ENCODE measurements at places on chromosomes 5 and 9. TPM values are rescaled to one million over a fixed set of nuclear protein-coding genes. Genes with fewer than 3 reads are reported as not detected.

RNF224 gene
- 0.41 TPM for total RNA-seq

GRCh38 chr5:111673891-111674626 lies 82.9 kb downstream of the NREP start:
- H3K36me3 ChIP-seq = no peaks in the 10 kb centered on the region
- H3K27me3 ChIP-seq = no peaks in the 10 kb centered on the region
- no peak overlapping the region for H3K27ac ChIP-seq
- peaks cover 19% of the 10 kb centered on the region for H3K4me1 ChIP-seq
- no peak for DNase-seq

GRCh38 chr5:148855249-148856008 lies 29.0 kb downstream of the ADRB2 start:
- H3K27me3 ChIP-seq = no peaks in the 10 kb centered on the region
- peaks cover 7% of the 10 kb centered on the region for H3K4me1 ChIP-seq
- DNase-seq = no peak
- no peaks in the 10 kb centered on the region for H3K36me3 ChIP-seq
- no peak overlapping the region for H3K27ac ChIP-seq

DNA sequence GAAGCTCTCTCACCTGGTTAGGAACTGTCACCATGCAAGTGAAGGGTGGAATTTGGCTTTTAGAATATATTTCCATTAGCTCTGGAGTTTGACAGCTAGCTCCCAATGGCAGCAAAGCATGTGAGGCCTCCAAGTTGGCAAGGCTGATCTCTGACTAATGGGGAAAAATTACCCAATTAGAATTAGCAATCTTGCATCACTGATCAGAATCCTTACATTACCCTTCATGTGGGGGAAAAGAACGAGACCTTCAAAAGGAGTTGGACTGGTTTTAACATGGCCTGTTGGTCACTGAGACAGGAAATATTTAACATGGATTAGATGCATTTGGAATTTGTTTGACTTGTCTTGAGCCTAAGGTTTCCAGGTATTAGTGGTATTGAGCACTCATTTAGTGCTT lies 192.3 kb upstream of the GDNF start:
- peaks cover 5% of the 10 kb centered on the region for H3K36me3 ChIP-seq
- H3K27me3 ChIP-seq = no peaks in the 10 kb centered on the region
- H3K27ac ChIP-seq = no peak overlapping the region
- peaks cover 18% of the 10 kb centered on the region for H3K4me1 ChIP-seq
- no peak overlapping the region for H3K4me3 ChIP-seq

- no peaks in the 10 kb centered on the region for H3K36me3 ChIP-seq
- H3K27me3 ChIP-seq = no peaks in the 10 kb centered on the region
- no peak overlapping the region for H3K27ac ChIP-seq
- no peak overlapping the region for H3K4me3 ChIP-seq
- H3K4me1 ChIP-seq = peaks cover 20% of the 10 kb centered on the region
Measured at GRCh38 chr5:175851727-175852126, 19.7 kb upstream of the CPLX2 start.

C9orf50 gene
- total RNA-seq = 0.11 TPM

QRFP gene
- not detected for total RNA-seq

IFNK gene
- total RNA-seq = not detected

IQGAP2 gene
- total RNA-seq = 64.4 TPM

DNA sequence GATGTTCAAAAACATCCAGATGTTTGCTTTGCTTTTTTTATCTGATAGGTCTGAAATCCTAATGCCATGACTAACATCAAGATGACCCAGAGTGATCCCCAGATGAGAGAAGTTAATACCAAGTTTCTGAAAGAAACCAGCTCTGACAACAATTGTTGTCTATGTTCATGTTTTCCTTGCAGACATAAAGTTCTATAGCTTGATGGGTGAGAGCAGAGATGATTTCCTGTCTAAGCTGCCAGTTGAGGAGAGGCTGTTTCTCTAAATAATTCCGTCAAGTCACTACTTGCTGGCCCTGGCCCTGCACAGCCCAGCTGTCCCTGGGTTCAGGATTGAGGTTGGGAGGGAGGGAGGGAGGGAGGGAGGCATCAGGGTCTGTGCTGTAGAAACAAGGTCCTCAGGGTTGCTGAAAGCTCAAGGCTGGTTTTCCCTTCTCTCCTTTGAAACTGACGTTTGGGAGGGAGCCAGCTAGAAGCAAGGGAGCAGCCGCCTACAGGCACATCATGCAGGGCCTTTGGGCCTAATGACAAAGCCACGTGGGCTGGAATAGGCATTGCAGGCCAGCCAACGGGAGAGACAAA lies 3.9 kb downstream of the SPARC start:
- H3K27ac ChIP-seq = peak overlapping the region; percentile 50
- H3K36me3 ChIP-seq = peaks cover 13% of the 10 kb centered on the region
- DNase-seq = no peak
- H3K4me3 ChIP-seq = no peak overlapping the region

GRCh38 chr9:70566066-70566465 lies 151.6 kb upstream of the KLF9 start:
- H3K4me3 ChIP-seq = no peak overlapping the region
- no peak overlapping the region for H3K27ac ChIP-seq
- H3K36me3 ChIP-seq = no peaks in the 10 kb centered on the region
- no peak for DNase-seq
- H3K27me3 ChIP-seq = peaks cover 4% of the 10 kb centered on the region

GRCh38 chr5:1005249-1005851 lies 3.3 kb upstream of the NKD2 start:
- peaks cover 17% of the 10 kb centered on the region for H3K4me1 ChIP-seq
- H3K4me3 ChIP-seq = peak overlapping the region; percentile 47
- no peaks in the 10 kb centered on the region for H3K36me3 ChIP-seq
- peak; percentile 19 for DNase-seq

GRCh38 chr9:95783426-95783975 lies 92.0 kb upstream of the ERCC6L2 start:
- H3K27me3 ChIP-seq = no peaks in the 10 kb centered on the region
- DNase-seq = no peak
- H3K36me3 ChIP-seq = no peaks in the 10 kb centered on the region
- no peak overlapping the region for H3K27ac ChIP-seq

- H3K27ac ChIP-seq = no peak overlapping the region
- H3K4me1 ChIP-seq = peaks cover 18% of the 10 kb centered on the region
- no peaks in the 10 kb centered on the region for H3K27me3 ChIP-seq
- no peak overlapping the region for H3K4me3 ChIP-seq
- no peak for DNase-seq
- H3K36me3 ChIP-seq = peaks cover 12% of the 10 kb centered on the region
Measured at GRCh38 chr5:94691291-94691690, 72.8 kb downstream of the SLF1 start.

DNA sequence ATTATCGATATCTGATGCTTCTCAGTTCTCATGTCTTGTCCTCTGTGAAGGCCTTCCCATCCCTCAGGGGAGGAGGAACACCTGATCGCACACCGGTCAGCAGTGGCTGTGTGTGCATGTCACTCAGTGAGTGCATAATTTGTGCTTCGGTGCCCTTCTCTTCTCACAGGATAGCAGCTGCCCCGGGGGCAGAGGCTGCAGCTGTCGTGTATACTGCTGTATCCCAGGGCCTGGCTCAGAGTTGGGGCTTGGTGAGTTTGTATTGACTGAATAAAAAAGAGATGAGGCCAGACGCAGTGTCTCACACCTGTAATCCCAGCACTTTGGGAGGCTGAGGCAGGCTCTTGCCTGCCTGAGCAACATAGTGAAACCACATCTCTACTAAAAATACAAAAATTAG lies 49.7 kb upstream of the NCS1 start:
- H3K27ac ChIP-seq = peak overlapping the region; percentile 53
- peaks cover 33% of the 10 kb centered on the region for H3K4me1 ChIP-seq
- H3K27me3 ChIP-seq = no peaks in the 10 kb centered on the region
- peaks cover 13% of the 10 kb centered on the region for H3K36me3 ChIP-seq

- DNase-seq = no peak
- peaks cover 9% of the 10 kb centered on the region for H3K36me3 ChIP-seq
- H3K27ac ChIP-seq = no peak overlapping the region
Measured at GRCh38 chr9:125600194-125600593, 106.8 kb downstream of the MAPKAP1 start.

- H3K36me3 ChIP-seq = peaks cover 37% of the 10 kb centered on the region
- DNase-seq = no peak
- no peaks in the 10 kb centered on the region for H3K27me3 ChIP-seq
- no peak overlapping the region for H3K27ac ChIP-seq
- H3K4me1 ChIP-seq = peaks cover 70% of the 10 kb centered on the region
- no peak overlapping the region for H3K4me3 ChIP-seq
Measured at GRCh38 chr5:16726538-16726946, 109.7 kb upstream of the RETREG1 start.

- no peak for DNase-seq
- H3K4me1 ChIP-seq = no peaks in the 10 kb centered on the region
Measured at GRCh38 chr5:96968614-96969013, 32.7 kb downstream of the LNPEP start.

DNA sequence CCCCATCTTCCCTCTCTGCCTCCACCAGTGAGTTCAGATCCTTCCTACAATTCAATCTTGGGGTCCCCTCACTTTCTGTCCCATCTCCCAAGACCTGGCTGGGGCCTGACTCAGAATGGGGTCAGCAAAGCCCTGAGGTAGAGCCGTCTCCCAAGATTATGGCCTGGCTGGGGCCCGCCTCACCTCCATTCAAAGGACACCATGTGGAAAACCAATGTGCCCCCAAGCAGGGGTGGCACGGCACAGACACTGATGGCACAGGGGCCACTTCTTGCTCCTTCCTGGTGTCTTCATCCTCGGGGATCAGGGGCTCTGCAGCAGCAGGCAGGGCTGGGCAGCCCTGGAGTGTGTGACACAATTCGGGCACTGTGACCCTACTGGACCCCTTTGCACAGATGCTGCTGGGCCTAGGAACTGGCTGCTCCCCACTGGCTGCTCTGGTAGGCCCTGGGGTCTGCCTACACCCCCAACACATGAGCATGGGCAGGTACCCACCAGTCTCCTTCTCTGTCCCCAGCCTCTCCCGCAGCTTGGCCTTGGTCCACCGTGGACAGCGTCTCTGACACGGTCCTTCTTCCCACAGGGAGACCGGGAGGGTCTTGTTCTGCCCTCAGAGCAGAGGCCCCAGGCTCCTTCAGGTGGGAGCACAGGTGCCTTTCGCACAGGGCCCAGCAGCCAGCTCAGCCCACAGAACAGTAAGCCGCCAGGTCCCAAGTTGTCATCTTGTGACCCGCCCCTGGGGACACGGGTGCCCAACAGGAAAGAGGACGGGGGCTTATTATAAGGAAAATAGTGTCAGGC lies 89.5 kb downstream of the ADAMTS2 start:
- DNase-seq = peak; percentile 4
- no peak overlapping the region for H3K27ac ChIP-seq
- H3K4me3 ChIP-seq = no peak overlapping the region
- H3K27me3 ChIP-seq = no peaks in the 10 kb centered on the region

DNA sequence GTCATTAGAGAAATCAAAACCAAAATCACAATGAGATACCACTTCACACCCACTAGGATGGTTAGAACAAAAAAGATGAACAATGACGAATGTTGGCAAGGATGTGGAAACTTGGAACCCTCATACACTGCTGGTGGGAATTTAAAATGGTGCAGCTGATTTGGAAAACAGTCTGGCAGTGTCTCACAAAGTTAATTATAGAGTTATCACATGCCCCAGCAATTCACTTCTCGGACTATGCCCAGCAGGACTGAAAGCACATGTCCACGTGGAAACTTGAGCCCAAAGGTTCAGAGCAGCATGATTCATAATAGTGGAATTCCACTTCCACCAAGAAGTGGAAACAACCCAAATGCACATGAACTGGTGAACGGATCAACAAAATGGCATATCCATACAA lies 85.0 kb upstream of the HRH2 start:
- no peaks in the 10 kb centered on the region for H3K36me3 ChIP-seq
- H3K4me1 ChIP-seq = peaks cover 41% of the 10 kb centered on the region
- DNase-seq = no peak
- no peak overlapping the region for H3K27ac ChIP-seq

DNA sequence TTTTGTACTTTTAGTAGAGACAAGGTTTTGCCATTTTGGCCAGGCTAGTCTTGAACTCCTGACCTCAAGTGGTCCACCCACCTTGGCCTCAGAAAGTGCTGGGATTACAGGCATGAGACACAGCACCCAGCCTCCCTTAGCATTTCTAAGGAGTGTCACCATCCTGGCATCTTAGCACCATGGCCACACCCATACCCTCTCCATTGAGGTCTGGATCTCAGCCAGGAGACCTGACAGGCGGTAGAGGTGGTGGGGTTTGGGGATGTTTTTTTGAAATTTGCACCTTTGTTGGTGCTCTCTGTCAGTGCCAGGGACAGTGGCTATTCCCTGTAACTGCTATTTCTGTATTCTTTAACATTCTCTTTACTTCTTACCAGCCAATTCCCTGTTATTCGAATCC lies 72.5 kb downstream of the TRIM36 start:
- H3K4me3 ChIP-seq = no peak overlapping the region
- DNase-seq = no peak
- peaks cover 51% of the 10 kb centered on the region for H3K4me1 ChIP-seq
- peaks cover 8% of the 10 kb centered on the region for H3K36me3 ChIP-seq

DNA sequence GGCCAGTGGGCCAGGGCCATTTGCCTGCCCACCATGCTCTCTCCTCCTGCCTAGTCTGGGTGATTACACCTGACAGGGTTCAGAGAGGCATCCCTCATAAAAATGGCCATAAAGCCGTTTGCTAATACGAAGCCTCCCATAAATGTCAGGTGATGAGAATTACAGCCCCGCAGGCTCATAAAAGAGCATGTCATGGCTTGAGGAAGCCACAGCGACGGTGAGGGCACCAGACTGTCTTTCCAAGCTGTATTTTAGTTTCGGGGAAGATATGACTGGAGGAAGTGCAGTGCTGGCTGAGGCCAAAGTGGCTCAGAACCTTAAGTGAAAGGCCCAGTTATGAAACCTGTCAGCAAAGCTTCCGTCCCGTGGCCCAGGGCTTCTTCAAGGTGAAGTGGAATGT lies 18.5 kb upstream of the TCERG1 start:
- no peak overlapping the region for H3K27ac ChIP-seq
- DNase-seq = no peak
- no peaks in the 10 kb centered on the region for H3K36me3 ChIP-seq
- H3K27me3 ChIP-seq = no peaks in the 10 kb centered on the region

IFNB1 gene
- total RNA-seq = not detected

DNA sequence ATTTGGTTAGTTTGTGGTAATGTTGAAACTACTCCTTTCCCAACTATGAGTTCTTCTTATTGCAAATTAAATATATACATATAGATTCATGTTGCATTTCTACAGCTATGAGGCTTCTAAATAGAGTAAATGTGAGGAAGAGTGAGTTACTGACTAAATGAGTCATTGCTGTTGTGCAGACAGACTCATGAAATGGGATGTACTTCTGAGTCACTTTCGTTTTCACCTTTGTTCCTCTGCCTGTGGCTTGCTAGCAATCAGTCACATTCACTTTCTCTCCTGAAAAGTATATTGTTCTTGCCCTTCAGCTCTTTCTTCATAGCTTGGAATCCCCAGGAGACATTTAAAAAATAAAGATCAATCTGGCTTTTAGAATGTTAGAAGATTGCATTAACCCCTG lies 295.5 kb upstream of the SMC2 start:
- H3K27me3 ChIP-seq = no peaks in the 10 kb centered on the region
- H3K4me3 ChIP-seq = no peak overlapping the region
- no peaks in the 10 kb centered on the region for H3K36me3 ChIP-seq
- H3K27ac ChIP-seq = peak overlapping the region; percentile 10

PCDHGC3 gene
- total RNA-seq = 29.4 TPM

- H3K36me3 ChIP-seq = no peaks in the 10 kb centered on the region
- no peak overlapping the region for H3K4me3 ChIP-seq
- no peak for DNase-seq
- no peak overlapping the region for H3K27ac ChIP-seq
- peaks cover 2% of the 10 kb centered on the region for H3K4me1 ChIP-seq
Measured at GRCh38 chr5:371811-372555, 50.5 kb downstream of the AHRR start.
